Activated naive CD4-positive, alpha-beta T cell treated with anti-CD3 and anti-CD28 coated beads, Interleukin-2, amount 50 U/mL, for 72 hours (primary cell): ENCODE measurements at places on chromosomes 12 and 14.

DNA sequence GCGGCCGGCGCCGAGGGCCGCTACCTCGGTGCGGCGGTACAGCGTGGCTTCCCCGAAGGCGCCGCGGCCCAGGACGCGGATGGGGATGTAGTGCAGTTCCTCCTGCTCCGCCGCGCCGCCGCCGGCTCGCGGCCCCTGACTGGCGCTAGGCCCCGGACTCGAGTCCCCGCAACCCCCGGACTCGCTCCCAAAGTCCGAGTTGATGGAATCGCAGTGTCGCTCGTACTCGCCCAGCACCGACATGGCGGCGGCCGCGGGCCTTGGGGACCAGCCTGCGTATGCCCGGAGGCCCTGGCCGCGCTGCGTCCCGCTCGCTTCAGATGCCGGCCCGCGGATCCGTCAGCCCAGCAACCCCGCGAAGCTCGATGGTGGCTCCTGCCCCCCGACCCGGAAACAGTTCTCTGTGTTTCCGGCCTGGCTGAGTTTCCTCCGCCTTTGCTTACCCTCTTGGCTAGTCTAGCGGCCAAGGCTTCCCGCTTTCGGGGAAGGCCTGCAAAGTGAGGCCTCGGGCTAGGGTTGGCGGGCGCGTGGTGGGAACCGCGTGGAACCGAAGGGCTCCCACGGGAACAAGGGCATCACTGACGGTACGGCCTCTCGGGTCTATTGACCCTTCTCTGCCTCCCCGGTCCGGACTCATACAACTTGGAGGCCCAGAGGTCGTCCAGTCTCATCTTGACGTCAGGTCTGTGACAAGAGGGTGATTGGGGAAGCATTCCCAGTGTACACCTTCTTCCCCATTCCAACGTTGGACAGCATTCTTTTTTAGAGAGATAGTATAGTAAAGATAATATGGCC is at the start of gene NEK9:
Gene NEK9, minus strand, starts transcription at position 370 of the 795 bp plus-strand sequence. Its CDS starts 127 bp downstream, at position 243.
- DNase-seq = peak; percentile 90

GRCh38 chr12:45235087-45236025 is 19.5 kb downstream of the ANO6 start:
- no peak for DNase-seq

DNA sequence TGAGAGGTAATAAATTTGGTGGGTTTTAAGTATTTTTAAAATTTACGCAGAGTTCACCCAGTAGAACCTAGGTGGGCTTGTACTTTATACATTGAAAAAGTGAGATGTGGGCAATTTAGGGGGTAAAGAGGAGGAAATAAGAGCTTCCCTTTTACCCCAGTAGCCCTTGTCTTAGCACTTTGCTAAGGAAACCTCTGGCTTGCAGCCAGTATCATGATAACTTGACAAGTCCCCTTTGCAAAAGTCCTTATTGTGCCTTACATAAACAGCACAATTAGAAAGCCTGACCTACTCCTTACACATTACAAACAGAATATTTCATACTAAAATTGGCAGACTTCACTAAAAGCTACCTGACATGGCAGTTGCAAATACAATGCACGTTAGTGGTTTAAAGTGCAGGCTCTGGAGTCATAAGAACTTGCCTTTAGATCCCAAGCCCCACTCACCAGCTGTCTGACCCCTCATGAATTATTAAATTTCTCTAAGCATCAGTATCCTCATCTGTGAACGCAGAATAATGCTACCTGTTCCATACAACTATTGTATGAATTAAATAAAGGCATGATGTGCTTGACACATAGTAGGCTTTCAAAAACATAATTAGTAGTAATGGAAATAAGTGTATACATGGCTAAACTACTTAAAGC is 53.2 kb upstream of the NELL2 start:
- DNase-seq = no peak

DNA sequence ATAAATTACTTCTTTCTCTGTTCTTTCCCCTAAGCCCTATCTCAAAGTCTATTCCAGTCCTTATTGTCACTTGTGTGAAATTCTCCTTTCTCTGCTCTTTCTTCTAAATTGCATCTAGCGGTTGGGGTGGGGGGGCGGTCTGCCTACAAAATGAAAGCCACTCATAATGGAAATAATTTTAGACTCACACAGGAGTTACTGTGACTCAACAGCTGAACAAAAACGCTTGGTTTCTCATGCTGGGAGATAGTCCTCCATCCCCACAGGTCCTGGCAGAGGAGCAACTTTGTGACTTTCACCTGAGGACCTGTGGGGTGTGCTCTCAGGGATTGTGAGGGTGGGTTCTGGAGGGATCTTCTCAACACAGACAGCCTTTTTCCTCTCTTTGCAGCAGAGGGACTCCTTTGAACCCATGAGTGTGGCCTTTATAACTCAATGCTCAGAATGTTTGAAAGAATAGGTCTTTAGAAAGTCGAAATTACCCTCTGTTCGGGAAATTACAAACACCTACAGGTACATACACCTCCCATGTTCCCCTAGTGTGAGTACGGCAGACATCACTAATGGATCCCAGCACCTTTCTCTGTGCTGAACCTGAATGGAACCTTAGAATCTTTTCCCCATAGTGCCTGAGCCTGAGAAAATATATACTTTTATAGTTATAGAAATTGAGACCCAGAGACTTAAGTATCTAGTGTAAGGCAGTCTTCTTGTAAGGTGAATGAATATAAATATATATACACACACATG is 109.7 kb downstream of the CHST11 start:
- no peak for DNase-seq

DNA sequence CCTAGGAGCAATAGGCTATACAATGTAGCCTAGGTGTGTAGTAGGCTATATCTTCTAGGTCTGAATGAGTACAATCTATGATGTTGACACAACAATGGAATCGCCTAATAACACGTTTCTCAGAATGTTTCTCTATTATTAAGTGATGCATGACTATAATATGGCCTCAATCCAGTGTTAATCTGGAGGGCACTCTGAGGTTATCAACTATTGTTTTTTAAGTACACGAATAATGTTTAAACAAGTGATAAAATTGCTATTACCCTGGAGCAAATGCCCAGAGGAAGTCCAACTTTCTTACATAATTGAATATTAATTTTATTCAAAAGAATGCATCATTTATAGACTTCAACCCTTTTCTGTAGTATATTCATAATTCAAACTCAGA is 16.4 kb upstream of the CNIH1 start:
- no peak for DNase-seq

DNA sequence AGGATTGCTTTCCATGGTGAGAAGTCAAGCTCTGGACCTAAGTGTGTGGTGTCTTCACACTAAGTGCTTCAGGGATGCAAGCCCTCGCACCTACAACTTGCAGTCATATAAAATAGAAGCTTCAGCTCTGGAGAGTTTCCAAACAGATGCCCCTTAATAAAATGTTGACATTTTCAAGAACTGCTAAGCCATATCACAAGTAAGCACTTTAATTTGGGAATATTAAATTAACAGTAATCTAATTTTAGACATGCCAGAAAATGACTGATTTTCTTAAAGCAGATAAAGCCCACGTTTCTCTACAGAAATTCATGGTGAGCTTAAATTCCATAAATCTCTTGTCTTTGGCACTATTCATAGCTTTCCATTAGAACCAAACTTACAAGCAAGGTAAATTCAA is 600.1 kb upstream of the FLRT2 start:
- DNase-seq = no peak

DNA sequence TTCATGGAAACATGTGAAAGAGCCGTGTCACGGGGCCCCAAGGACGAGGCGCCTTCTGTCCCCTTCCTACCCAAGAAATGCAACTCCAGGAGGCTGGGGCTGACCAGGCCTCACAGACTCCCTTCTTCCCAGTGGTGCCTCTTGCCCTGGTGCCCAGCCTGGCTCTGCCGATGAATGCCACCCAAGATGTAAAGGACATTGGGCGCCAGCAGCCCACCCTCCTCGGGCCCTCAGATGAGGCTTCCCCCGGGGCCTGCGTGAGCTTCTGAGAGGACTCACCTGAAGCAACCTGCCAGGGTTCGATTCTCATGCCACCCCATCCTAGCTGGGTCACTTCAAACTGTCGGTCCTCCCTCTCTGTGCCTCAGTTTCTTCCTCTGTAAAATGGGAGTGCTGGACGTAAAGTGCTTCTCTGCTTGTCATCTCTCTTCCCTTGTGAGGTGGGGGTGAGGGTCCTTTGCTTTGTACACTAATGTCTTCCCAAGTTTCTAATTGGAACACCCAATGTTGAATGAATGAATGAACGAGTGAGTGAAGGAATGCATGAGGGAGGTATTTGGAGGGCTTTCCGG is 10.8 kb downstream of the FAM222A start:
- no peak for DNase-seq

DNA sequence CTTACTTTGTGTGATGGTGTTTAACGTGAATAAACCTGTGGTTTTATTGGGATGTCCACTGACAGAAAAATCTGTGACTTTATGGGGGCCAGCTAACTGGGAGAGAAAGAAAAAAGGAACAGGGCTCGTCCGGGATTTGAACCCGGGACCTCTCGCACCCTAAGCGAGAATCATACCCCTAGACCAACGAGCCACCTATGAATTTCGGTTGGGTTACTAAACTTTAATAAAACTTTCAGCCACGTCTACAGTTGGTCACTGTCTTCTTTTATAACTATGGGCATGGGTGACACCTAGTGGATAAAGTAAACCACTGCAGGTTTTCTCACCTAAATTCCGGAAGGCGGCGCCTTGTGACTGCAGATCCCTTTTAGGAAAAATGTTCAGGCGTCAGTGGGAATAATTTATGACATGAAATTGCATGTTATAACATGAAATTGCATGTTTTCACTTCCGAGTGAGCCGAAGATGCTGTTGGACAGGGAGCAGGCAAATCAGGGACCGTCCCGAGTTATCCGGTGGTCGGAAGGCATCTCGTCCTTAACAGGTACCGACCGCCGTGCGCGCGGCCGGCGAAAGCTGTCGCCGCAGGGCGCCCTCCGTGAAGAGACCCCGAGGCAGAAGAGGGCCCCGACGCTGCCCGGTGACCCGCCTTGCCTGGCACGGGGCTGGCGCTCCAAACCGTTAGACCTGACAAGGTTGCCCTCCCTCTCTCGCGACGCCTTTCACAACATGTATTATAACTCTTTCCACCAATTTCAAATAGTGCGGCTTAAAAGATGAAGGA is 18.2 kb upstream of the RNASE12 start:
- peak; percentile 78 for DNase-seq

DNA sequence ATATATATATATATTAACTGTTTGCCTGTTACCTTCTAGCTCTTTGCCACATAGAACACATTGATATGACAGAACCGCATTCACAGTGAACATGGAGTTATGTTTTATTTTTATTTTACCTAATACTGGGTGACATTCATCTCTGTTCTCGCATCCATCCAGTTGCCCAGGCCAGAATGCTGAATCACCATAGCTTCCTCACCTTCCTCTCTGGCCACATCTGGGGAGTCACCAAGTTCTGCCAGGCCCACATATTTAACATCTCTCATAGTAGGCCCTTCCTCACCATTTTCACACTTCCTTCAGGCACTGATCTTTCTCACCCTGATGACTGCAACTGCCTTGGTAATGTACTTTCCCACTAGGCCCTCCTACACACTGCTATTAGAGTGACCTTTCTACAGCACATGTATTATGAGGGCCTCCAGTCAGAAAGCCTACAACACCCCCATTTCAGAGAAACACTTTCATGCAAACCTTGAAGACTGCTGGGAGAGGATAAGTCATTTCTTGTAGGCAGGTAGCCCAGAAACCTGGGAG is 106.8 kb downstream of the LGR5 start:
- no peak for DNase-seq

DNA sequence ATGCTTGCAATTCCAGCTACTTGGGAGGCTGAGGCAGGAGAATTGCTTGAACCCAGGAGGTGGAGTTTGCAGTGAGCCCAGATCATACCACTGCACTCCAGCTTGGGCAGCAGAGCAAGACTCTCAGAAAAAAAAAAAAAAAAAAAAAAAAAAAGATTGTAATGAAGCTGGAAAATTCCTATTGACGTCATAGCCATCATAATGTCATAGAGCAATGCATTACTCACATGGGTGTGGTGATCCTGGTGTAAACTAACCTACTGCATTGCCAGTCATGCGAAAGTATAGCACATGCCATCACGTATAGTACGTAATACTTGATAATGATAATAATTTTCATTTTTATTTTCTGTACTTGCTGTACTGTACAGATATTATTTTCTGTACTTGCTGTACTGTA is 42.7 kb upstream of the NID2 start:
- DNase-seq = no peak

GRCh38 chr14:97381309-97381708 is 584.1 kb downstream of the VRK1 start:
- DNase-seq = no peak

GRCh38 chr14:52422650-52423356 is 108.7 kb downstream of the PTGER2 start:
- DNase-seq = no peak

DNA sequence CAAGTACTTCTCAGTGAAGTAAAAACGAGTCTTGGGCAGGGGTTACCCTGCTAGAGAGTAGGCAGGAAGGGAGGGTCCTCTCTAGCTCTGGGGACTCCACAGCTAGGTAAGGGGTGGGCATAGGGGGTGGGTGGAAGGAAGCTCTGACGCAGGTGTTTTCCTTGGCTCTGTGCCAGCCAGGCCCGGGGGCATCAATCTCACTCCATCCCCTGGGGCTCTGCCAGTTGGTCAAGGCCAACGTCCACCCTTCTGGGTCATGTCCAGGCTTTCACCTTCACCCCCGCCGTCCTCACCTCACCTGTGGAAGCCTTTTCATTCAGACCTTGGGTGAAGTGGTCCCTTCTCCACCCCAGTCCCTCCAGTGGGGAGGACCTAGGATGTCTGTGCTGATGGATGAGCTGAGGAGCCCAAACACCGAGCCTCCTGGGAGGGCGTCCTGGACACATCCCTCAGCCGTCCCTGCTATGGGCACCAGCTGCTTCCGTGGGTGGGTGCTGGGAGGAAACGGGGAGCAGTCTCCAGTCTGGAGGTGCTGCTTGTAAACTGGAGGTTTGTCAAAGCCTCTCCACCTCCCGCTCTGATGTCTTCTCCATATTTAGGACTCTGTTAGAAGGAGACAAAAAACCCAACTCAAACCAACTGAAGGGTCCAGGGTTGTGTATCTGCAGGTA is 71.5 kb upstream of the SFSWAP start:
- no peak for DNase-seq

DNA sequence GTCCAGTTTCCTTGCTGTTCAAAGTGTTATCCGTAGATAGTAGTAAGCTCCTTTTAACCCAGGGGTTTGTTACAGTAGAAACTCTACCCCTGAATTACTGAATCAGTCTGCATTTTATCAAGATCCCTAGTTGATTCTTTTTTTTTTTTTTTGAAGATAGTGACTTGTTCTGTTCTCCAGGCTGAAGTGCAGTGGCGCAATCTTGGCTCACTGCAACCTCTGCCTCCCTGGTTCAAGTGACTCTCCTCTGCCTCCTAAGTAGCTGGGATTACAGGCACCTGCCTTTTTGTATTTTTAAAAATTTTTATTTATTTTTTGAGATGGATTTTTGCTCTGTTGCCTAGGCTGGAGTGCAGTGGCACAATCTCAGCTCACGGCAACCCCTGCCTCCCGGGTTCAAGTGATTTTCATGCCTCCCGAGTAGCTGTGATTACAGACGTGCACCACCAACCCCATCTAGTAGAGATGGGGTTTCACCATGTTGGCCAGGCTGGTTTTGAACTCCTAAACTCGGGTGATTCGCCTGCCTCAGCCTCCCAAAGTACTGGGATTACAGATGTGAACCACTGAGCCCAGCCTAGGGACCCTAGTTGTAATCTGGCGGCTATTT is 10.5 kb downstream of the LARP4 start:
- no peak for DNase-seq
